Glutamatergic neuron (in vitro differentiated cells): ENCODE measurements at places on chromosomes 1 and 21.

DNA sequence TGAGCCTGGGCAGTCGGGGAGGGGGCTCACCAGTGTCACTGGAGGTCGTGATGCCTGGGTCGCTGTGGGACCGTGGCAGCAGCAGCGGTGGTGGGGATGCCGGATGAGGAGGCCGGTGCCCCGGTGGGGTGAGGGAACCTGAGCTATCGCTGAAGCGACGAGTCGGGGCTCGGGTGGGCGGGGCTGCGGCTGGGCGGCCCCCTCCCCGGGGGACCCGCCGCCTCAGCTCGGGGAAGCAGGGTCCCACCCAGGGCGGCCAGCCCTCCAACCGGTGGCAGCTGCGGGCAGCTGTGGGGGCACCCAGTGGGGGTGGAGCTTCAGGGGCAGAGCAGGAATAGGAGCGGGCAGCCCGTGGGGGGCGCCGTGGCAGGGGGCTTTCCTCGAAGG, 5.0 kb downstream of the ENTREP3 start:
- H3K36me3 ChIP-seq: peaks cover 7% of the 10 kb centered on the region
- peaks cover 24% of the 10 kb centered on the region for H3K4me1 ChIP-seq
- no peak for DNase-seq
- H3K27me3 ChIP-seq: peaks cover 14% of the 10 kb centered on the region
- H3K4me3 ChIP-seq: no peak overlapping the region

GRCh38 chr1:156386949-156387869, 18.2 kb downstream of the RHBG start:
- H3K27me3 ChIP-seq: peaks cover 22% of the 10 kb centered on the region
- H3K36me3 ChIP-seq: no peaks in the 10 kb centered on the region
- no peak overlapping the region for H3K27ac ChIP-seq

DNA sequence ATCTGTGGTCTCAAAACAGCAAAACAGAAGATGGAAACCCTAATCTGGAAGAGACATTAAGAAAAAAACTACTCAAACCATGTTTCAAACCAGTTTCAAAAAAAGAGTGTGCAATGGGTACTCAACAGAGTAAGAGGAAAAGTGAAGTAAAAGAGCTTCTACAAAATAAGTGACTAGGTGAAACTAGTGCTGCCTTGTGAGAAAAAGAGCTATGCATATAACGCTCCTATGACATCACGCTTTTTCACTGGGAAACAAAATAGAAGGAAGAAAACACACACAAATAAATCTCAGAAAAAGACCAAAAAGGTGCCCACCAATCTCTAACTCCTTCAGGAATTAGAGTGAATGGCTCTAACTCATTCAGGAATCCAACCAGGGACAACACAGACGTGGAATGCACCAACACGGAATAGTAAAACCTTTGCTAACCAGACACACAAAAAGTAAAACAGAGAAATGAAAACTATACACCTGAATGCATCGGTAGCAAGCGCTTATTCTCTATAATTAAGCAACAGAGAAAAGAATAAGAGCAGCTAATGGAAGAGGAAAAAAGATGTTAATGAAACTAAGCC, 1.3 kb downstream of the FOXJ3 start:
- peak overlapping the region; percentile 91 for H3K4me3 ChIP-seq
- DNase-seq: no peak
- H3K4me1 ChIP-seq: peaks cover 11% of the 10 kb centered on the region
- H3K27me3 ChIP-seq: peaks cover 2% of the 10 kb centered on the region

DNA sequence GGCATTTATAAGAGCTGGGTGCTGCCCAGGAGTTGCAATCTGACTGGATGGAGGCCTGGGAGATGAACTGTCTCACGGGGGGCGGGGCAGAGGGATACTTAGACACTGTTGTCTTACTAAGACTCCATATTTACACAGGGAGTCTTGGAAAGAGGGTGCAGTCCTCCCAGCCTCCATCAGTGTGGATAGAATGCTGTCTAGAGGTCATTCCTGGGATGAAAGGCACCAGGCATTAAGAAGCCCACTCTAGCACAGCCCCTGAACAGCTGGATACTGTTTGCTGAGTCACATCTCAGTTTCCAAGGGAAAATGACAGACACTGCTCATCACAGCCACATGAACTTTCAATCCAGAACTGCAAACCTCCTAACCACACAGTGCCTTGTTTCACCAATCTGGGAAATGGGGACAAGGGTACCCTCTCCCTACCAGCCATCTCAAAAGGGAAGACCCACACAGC, 43.3 kb downstream of the SSBP3 start:
- DNase-seq: no peak
- H3K4me3 ChIP-seq: peak overlapping the region; percentile 74
- H3K27me3 ChIP-seq: peaks cover 28% of the 10 kb centered on the region
- peaks cover 82% of the 10 kb centered on the region for H3K4me1 ChIP-seq
- peak overlapping the region; percentile 88 for H3K27ac ChIP-seq
- H3K36me3 ChIP-seq: peaks cover 5% of the 10 kb centered on the region

GRCh38 chr1:183871142-183871541, 66.2 kb downstream of the RGL1 start:
- H3K4me3 ChIP-seq: no peak overlapping the region
- no peaks in the 10 kb centered on the region for H3K36me3 ChIP-seq
- no peaks in the 10 kb centered on the region for H3K27me3 ChIP-seq
- no peak overlapping the region for H3K27ac ChIP-seq

DNA sequence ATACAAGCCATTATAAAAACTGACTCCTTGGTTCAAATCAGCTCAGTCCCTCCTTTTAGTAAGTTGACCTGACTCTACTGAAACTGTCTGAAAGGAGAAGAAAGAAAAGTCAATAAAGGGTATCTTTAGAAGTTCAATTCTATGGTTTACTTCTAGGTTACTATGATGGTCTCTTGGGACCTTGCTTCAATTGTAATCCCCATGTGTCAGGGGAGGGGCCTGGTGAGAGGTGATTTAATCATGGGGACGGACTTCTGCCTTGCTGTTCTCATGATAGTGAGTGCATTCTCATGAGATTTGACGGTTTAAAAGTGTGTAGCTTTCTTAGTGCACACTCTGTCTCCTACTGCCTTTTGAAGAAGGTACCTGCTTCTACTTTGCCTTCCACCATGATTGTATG, 31.7 kb upstream of the FNBP1L start:
- H3K27ac ChIP-seq: no peak overlapping the region
- no peaks in the 10 kb centered on the region for H3K4me1 ChIP-seq
- no peak for DNase-seq

GRCh38 chr1:78911956-78912880, 94.3 kb downstream of the ADGRL4 start:
- H3K27me3 ChIP-seq: no peaks in the 10 kb centered on the region
- H3K27ac ChIP-seq: no peak overlapping the region
- H3K36me3 ChIP-seq: no peaks in the 10 kb centered on the region
- DNase-seq: no peak
- no peak overlapping the region for H3K4me3 ChIP-seq
- H3K4me1 ChIP-seq: no peaks in the 10 kb centered on the region

GRCh38 chr1:98749152-98749756, 87.7 kb downstream of the SNX7 start:
- no peaks in the 10 kb centered on the region for H3K4me1 ChIP-seq
- H3K4me3 ChIP-seq: no peak overlapping the region
- no peaks in the 10 kb centered on the region for H3K27me3 ChIP-seq
- no peak for DNase-seq

DNA sequence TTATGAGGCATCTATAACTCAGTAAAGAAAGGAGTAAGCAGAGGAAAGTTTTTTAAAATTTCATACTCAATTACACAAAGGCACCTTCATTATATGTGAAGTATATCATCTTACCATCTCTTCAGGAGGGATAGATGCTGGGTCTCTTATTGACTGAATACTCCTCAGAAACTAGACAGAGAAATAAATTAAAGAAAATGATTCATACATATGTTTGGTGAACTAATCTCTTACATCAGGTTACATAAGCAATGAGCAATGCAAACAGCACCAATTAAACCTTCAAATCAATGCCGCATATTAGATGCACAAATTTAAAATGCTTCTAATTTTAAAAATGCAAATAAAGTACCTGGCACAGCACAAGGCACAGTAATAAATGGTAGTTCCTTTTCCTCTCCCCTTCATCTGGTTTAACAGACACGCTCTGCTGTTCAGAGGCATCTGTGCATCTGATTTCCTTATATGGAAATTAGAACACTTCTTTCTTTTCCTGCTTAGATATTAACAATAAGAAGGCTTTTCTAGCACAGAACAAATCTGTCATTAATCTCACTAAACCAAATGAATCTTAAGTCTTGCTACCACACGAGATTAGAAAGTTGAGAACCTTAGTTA, 20.0 kb downstream of the SCYL3 start:
- DNase-seq: no peak
- H3K4me1 ChIP-seq: no peaks in the 10 kb centered on the region
- H3K4me3 ChIP-seq: no peak overlapping the region

GRCh38 chr1:13543451-13544220, 29.8 kb upstream of the LRRC38 start:
- H3K27me3 ChIP-seq: peaks cover 2% of the 10 kb centered on the region
- no peaks in the 10 kb centered on the region for H3K36me3 ChIP-seq
- H3K27ac ChIP-seq: no peak overlapping the region

DNA sequence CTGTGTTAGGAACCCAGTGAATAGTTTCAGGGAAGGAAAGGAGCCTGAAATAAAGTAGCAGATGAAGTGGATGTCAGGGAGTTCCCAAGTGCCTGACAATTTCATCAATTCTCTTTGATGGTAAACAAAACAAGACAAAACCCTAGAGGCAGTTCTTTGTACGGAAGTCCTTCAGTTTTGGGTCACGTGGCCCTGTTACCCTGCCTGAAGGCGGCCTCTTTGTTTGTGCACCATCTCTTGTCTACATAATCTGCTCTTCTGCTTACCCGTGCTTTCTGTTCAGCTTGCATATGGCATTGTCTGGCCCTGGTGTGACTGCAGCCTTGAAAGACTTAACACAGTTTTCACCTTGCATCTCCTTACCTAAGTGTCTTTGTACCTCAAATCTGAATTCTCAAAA, 166.7 kb upstream of the DUSP10 start:
- H3K27ac ChIP-seq: no peak overlapping the region
- no peaks in the 10 kb centered on the region for H3K27me3 ChIP-seq
- no peak for DNase-seq
- peaks cover 15% of the 10 kb centered on the region for H3K4me1 ChIP-seq
- no peaks in the 10 kb centered on the region for H3K36me3 ChIP-seq

DNA sequence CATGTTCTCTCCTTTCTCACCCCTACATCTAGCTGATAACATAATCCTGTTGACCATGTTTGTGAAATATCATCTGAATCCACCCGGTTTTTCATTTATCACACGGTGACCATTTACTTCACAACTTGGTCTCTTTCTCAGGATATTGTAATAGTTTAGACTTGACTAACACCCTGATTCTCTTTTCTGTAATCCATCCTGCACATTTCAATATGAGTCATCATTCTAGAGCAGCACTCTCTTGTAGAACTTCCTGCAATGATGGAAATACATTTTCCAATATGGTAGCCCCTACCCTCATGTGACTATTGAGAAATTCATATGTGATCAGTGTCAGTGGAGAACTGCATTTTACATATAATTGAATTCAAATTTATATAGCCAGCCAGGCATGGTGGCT, 2.3 kb upstream of the JAM2 start:
- DNase-seq: no peak
- H3K36me3 ChIP-seq: no peaks in the 10 kb centered on the region
- H3K27ac ChIP-seq: no peak overlapping the region
- H3K4me3 ChIP-seq: no peak overlapping the region
- peaks cover 11% of the 10 kb centered on the region for H3K4me1 ChIP-seq

GRCh38 chr21:27513825-27514224, 546.9 kb upstream of the ADAMTS5 start:
- no peaks in the 10 kb centered on the region for H3K27me3 ChIP-seq
- H3K4me1 ChIP-seq: peaks cover 13% of the 10 kb centered on the region
- H3K36me3 ChIP-seq: no peaks in the 10 kb centered on the region
- H3K27ac ChIP-seq: no peak overlapping the region
- no peak overlapping the region for H3K4me3 ChIP-seq

GRCh38 chr1:209621741-209622655, 30.2 kb downstream of the LAMB3 start:
- no peaks in the 10 kb centered on the region for H3K36me3 ChIP-seq
- H3K27ac ChIP-seq: no peak overlapping the region
- peaks cover 16% of the 10 kb centered on the region for H3K4me1 ChIP-seq

DNA sequence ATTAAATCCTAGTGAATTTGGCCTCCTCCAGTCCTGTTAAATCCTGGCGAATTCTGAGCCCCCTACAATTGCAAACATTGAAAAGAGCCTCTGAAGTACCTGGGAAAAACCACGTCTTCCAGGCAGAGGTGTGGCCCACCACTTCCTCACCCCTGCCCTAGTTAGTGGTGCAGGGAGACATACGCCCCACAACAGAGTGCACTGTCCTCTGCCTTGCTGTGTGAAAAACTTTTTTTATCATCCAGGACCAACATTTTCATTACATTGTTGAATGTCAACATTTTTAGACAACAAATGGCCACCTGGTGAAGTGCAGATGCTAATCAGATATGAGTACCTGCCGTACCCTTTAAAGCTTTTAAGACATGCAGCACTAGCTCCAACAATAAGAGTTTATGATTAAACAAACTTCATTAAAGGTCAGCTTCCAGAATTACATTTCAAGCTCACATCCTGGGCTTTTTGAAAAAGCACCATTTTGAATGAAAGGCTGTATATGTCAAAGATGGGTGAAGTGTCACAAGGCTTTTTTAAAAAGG, 13.6 kb upstream of the TMPRSS2 start:
- no peaks in the 10 kb centered on the region for H3K36me3 ChIP-seq
- H3K27me3 ChIP-seq: peaks cover 6% of the 10 kb centered on the region
- no peak for DNase-seq
- H3K4me3 ChIP-seq: no peak overlapping the region
- H3K27ac ChIP-seq: no peak overlapping the region
- no peaks in the 10 kb centered on the region for H3K4me1 ChIP-seq

DNA sequence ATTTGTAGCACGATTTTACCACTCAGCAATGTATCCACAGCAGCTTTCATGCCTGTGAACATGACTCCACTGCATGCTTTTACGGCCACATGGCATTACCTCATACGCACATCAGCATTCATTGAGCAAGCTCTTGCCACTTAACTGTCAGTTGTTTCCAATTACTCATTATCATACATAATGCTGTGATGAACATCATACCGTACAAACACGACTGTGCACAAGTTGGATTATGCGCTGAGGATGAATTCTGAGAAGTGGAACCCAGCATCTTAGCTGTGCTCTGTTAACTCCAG, 9.6 kb downstream of the UMODL1 start:
- H3K4me3 ChIP-seq: no peak overlapping the region
- H3K27ac ChIP-seq: no peak overlapping the region
- H3K36me3 ChIP-seq: no peaks in the 10 kb centered on the region
- DNase-seq: no peak
- peaks cover 7% of the 10 kb centered on the region for H3K4me1 ChIP-seq

DNA sequence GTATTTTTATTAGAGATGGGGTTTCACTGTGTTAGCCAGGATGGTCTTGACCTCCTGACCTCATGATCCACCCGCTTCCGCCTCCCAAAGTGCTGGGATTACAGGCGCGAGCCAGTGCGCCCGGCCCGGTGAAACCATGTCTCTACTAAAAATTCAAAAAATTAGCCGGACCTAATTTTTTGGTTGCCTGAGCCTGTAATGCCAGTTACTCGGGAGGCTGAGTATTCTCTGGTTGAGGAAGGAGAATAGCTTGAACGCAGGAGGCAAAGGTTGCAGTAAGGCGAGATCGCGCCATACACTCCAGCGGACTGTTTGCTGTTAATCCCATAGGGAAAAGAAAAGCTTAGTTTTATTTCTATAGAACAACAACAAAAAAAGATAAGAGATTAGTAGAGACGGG, 29.9 kb upstream of the HJV start:
- H3K27ac ChIP-seq: peak overlapping the region; percentile 98
- DNase-seq: no peak
- peaks cover 6% of the 10 kb centered on the region for H3K27me3 ChIP-seq
- peak overlapping the region; percentile 96 for H3K4me3 ChIP-seq
- no peaks in the 10 kb centered on the region for H3K36me3 ChIP-seq
- peaks cover 2% of the 10 kb centered on the region for H3K4me1 ChIP-seq
